ENCODE measurements at places on chromosomes 2 and 18.

GRCh38 chr2:234502285-234502918 is 5.5 kb upstream of the ARL4C start:
- DNase-seq: no peak

- DNase-seq: no peak
Observed at GRCh38 chr2:178990533-178991241, 59.2 kb downstream of the CCDC141 start.

DNA sequence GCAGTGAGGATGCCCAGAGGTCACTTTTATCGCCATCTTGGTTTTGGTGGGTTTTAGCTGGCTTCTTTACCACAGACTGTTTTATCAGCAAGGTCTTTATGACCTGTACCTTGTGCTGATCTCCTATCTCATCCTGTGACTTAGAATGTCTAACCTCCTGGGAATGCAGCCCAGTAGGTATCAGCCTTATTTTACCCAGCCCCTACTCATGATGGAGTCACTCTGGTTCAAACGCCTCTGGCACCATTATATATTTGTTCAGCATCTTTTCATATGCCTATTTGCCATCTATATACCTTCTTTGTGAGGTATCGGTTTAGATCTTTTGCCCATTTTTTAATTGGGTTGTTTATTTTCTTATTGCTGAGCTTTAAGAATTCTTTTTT is 7.2 kb upstream of the CCNT2 start:
- DNase-seq: no peak

DNA sequence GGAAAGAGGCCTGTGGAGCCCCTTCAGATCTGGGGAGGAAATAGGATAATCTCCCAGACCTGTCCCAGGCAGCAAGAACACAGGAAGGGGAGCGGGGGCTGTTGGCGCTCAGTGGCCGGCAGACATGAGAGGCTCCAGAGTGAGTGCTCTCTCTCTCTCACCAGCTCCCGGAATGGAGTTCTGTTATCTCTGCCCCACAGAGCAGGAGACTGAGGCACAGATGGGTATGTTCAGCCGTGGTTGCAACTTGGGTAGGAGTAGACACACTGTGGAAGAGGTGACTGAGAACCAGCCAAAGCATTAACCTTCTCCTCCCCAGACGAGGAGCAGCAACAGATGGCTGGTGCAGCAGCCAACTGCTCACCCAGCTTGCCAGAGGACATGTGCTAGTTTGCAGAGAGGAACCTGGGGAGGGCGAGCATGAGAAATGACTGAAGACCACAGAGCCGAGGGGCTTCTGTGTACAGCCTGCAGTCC is 82.0 kb downstream of the NRP2 start:
- DNase-seq: no peak

DNA sequence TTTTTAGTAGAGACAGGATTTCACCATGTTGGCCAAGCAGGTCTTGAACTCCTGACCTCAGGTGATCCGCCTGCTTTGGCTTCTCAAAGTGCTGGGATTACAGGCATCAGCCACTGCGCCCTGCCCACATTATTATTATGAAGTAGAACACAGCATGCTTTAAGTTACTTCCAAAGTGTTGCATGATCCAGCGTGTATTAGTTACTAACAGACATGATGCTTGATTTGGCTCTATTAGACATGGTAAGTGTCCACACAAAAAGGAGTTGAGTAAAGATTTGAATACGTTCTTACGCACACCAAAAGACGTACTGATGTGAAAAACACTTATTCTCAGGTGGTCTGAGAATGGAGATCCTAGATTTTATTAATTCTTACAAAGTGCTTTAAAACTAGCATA is 50.0 kb downstream of the SLC38A11 start:
- no peak for DNase-seq

GRCh38 chr2:122061206-122061605 is 305.8 kb downstream of the TSN start:
- DNase-seq: no peak

DNA sequence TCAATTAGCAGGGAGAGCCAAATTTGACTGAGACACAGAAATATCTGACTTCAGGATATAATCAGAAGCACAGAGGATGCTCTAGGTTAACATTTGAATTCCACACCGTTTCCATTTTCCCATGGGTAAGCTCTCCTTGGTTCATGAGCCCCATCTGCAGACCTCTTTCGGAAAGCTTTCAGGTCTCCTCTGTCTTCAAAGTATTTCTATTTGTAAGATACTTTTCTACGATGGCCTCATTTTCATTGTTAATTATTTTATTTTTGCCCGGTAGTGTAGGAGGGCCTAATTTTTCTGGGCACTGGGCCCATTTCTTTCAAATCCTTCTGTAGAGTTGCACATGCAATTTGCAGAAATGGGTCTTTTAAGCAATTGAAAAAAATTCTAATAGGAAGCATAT is 53.8 kb downstream of the LRPPRC start:
- no peak for DNase-seq

GRCh38 chr2:11073776-11074175 is 81.5 kb upstream of the SLC66A3 start:
- no peak for DNase-seq

DNA sequence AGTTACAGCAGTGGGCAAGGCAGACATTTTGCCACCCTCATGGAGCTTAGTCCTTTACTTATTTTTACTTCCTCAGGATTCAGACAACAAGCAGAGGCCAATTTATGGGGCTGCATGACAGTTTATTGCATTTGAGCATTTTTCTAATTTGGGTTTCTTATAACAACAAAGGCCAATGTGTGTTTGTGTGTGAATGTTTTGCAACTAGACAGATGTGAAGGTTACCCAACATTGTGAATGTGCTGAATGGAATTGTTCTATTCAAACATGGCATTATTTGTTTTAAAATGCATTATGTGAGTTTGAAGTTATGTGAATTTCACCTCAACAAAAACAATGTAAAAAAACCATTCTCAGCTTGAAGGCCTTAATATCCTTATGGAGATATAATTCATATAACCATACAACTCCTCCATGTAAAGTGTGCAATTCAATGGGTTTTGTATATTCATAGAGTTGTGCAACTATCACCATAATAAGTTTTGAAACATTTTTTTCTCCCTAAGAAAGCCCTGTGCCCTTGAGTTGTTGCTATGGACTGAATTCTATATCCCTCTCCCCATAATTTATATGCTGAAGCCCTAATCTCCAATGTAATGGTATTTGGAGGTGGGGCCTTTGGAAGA is 57.3 kb downstream of the CCDC195 start:
- no peak for DNase-seq

GRCh38 chr2:125092276-125093009 is 1067.4 kb downstream of the CNTNAP5 start:
- no peak for DNase-seq

- no peak for DNase-seq
Observed at GRCh38 chr2:152051436-152051835, 47.4 kb downstream of the CACNB4 start.

GRCh38 chr2:162318328-162319180 is at the start of gene IFIH1:
Gene IFIH1 (minus strand): TSS chr2:162318684. CDS start chr2:162318307, 377 bp downstream.
- DNase-seq: peak; percentile 75

DNA sequence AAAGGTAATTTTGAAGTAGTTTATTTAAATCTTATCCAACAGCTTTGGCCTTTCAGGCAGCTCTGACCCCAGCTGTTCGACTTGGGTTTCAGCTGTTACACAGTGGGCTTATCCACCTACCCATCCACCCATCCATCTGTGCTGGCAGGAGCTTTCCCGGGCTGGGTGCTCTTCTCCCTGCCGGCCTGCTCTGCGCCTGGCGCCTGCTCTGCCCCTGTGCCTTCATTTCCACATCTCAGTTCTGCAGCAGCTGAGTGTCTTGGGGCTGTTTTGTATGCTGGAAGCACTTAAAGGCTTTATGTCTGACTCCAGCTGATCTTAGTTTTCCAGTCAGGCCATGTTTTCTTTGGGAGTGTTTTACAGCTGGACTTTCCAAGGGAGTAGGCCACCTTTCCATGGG is 24.2 kb downstream of the LDLRAD4 start:
- DNase-seq: no peak

All from stimulated activated CD4-positive, alpha-beta T cell treated with anti-CD3 and anti-CD28 coated beads, Interleukin-2, amount 100 ng/mL, for 24 hours (primary cell).